ENCODE measurements at places on chromosomes 12 and 14.

DNA sequence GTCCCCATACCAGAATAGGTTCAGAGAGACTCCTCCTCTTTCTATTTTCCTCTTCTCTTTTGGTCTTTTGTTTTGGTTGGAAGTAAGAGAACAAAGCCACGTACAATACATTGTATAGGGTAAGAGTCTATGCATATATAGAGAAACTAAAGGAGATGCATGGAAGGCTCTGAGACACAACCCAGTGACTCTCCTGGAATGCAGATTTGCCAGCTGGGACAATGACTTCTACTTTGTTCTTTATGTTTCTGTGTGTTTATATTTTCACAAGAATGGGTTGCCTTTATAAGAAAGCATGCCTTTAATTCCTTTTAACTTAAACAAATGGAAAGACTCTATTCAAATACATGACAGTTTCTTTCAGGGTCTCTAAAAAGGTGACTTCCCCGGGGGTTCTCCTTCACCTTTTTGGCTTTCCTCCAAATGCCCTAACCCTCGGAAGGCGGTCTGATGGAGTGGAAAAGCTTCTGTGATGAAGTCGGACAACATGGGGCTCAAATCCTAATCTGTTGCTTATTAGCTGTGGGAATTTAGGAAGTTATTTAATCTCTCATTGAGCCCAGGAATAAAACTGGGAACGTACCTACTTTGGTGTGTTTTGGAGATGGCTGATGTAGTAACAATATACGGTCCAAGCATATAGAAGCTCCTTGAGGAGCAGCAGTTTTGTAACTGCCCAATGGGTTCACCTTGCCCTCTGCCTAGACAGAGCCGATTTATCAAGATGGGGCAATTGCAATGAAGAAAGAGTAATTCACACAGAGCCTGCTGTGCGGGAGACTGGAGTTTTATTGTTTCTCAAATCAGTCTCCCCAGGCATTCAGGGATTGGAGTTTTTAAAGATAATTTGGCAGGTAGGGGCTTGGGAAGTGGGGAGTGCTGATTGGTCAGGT lies 9.1 kb upstream of the SERPINA1 start:
- no peak for DNase-seq

GRCh38 chr12:81354327-81354932 lies 276.6 kb downstream of the ACSS3 start:
- no peak for DNase-seq

GRCh38 chr14:105312973-105313372 lies 1.6 kb upstream of the PACS2 start:
- no peak for DNase-seq

- no peak for DNase-seq
Measured at GRCh38 chr14:36129181-36129580, 47.3 kb downstream of the PTCSC3 start.
